ENCODE measurements at places on chromosomes 1 and 21. TPM values are rescaled to one million over a fixed set of nuclear protein-coding genes. Genes with fewer than 3 reads are reported as not detected.

The KRTAP20-2 gene
- total RNA-seq: not detected

The GRIK1 gene
- not detected for total RNA-seq

The CCDC28B gene
- total RNA-seq: 54.4 TPM

The BEND5 gene
- not detected for total RNA-seq

The VWA5B1 gene
- total RNA-seq: 0.19 TPM

The KCND3 gene
- not detected for total RNA-seq

Data from OCI-LY7 (cell line).